Stimulated activated CD4-positive, alpha-beta T cell treated with anti-CD3 and anti-CD28 coated beads, Interleukin-4, amount 100 ng/mL, for 24 hours (primary cell): ENCODE measurements at places on chromosomes 6 and 20.

DNA sequence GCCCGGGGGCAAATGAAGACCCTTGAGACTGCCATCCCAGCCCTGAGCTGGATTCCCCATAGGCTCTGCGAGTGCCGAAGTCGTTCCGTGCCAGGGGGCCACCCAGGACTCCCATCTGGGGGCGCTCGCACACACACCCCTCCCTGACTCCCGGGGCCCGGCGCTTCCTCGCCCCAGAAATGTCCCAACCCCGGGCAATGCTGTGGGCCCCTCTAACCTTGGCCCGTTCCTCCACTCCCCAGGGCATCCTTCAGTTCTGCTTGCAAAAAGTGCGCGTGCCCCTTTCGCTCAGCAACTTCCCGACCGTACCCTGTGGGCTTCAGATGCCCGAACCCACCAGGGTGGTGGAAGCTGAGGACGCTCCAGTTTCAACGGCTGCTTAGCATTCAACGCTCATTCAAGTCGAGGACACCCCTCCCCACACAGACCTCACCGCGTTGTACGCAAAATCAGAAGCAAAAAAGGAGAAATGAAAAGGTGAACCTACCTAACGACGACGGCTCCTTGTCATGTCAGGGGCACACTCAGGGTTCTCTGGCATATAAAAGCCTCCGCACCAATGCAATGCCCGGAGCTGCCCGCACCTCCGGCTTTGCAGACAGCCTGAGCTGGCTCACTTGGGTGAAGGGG lies 25.3 kb downstream of the RIPOR2 start:
- DNase-seq, result peak; percentile 41

- DNase-seq, result no peak
Measured at GRCh38 chr6:11793277-11793676, 14.7 kb upstream of the ADTRP start.

DNA sequence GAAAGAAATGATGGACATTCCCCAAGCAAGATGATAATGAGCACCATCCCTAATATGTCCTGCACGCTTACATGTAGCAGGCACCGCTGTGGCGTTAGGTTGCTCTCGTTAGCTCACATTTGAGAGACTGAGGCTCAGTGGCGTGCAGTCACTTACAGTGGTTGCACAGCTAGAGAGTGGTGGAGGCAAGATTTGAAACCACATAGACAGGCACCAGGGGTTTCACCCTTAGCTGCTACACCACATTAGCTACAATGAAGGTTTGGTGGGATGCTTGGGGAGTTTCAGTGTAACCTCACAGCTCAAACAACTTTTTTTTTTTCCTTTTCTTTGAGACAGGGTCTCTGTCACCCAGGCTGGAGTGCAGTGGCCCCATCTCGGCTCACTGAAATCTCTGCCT lies 3.7 kb downstream of the COX4I2 start:
- DNase-seq, result no peak

DNA sequence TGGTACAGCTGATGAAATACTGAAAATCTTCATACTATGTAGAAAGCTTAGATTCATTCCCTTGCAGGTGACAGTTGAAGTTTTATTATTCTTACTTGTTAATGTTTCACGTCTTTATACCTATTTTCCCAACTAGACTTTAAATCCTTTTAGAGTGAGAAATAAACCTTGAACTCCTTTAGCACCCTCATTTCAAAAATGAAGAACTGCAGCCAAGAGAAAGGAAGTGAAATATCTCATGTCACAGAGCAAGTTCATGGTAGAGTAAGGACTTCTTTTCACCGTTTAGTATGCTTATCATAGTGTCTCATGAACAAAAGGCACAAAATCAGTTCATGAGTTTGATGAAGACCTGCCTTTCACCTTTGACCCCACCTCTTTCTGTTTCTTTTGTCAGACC lies 38.5 kb downstream of the ORC3 start:
- no peak for DNase-seq

GRCh38 chr20:32727683-32728082 lies 15.6 kb downstream of the COMMD7 start:
- no peak for DNase-seq

DNA sequence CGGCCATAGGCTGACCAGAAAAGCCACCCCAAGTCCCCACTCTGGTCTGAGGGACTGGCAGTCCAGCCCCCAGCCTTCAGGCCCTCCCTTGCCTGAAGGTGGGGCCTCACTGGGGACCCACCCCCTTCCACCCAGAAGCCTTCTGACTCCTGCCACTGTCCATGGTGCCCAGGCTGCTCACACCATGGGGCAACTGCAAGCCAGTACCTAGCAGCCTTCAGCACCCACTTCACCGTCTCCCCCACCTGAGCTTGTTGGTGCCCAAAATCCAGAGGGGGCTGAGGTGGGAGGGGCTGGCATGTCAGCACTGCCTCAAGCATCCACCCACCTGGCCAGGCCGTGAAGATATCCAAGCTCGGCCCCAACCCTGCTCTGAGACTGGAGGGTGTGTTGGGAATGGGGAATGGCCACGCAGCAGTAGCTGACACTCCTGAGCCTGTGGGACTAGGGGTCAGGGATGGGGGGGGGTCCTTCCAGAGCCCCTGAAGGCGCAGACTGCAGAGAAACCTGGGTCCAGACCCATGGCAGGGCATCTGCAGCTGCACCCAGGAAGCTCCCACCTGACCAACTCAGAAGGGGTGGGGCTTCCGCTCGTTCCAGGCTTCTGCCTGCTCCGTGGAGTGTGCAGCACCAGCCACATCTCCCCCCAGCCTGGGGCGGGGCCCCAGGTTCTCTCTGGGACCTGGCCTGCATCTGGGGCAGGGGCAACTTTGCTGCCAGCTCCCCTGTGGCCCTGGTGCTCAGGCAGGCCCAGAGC lies 942.1 kb upstream of the EPHA7 start:
- no peak for DNase-seq

GRCh38 chr6:169854083-169854725 lies 102.8 kb downstream of the ERMARD start:
- no peak for DNase-seq

DNA sequence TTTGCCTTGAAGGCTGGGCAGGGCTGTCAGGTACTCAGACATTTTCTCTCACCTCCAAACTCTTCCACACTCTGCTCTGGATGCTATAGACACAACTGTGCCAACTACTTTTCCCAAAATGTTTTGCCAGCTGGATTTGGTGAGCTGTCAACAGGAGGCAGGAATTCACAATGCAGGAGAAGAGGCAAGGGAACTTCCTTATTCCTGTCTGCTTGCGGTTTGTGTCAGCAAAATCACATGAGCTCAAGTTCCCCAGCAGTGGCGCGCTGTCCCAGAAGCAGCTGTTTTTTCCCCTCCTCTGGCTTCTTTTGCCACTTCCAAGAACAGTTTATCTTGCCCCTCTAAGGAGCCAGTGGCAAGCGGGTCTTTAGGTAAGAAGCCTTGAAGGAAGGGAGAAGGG lies 608.2 kb downstream of the PRKN start:
- DNase-seq, result no peak

DNA sequence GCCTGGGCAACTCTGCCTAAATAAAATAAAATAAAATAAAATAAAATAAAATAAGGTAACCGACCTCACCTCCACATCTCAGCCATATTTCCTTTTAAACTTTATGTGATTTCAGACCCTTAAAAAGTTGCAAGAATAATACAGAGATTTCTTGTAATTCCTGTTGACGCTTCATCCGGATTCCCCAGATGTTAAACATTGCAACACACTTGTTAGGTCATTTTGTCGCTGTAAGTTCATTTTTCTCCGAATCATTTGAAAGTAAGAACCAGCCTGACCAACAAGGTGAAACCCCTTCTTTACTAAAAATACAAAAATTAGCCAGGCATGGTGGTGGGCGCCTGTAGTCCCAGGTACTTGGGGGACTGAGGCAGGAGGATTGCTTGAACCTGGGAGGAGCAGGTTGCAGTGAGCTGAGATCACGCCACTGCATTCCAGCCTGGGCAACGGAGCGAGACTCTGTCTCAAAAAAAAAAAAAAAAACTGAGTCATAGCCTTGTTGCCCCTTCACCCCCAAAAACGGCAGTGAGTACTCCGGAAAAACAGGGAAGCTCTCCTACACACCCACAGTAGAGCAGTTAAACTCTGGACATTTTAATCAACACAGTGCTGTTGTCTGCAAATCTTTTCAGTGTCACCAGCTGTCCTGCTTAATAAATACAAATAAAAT lies 5.9 kb downstream of the PYGB start:
- DNase-seq, result no peak

DNA sequence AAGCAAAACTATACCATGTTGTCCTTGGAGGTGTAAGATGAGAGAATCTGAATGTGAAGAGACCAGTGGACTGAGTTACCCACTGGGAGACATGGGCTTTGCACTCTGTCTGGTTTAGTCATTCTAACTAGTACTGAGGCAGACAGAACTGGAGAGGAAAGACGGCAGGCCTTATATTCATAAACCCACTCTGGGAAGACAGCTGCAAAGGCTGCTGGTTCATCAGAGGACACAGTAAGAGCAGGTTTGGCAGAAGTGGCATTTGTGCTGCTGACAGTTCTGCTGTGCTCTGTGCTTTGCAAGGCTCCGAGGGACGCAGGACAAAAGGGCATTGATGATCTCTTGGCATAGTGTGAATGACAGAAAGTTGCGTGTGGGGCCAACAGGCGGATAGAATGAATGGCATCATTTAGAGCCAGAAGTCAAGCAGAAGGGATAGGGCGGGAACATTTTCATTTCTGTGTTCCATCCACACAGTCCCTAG lies 142.3 kb upstream of the TENT5A start:
- no peak for DNase-seq

DNA sequence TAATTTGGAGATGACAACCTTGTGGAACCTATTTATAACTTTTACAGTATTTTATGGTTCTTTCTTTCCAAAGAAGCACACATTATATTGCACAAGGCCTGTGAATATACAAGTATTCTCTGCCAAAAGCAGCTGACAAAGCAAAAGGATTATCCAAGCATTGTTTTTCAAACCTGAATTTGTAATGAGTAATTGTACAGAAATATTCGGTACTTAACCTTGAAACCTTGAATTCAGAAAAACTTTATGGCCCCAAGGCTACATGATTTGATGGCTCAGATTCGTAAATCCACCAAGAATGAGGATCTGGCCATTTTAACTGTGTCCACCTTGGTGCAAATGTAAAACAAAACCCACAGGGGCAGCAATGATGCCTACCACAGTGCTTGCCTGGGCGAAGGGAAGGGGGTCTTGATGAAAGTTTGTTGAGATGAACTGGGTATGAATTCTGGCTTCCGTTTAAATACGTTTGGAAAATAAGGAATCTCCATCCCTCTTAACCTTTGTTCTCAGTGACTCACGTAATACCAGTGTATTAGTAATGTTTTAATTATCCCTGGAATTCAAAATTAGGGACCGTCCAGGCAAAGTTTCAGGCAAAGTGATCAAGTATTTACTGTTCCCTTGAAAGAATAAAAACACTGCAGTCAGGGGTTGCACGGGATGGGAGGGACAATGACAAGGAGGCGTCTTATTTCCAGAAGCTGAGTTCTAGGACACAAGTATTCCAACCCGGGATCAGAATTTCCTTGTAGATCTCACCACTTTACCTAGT lies 2.7 kb upstream of the RBM24 start:
- DNase-seq, result no peak

DNA sequence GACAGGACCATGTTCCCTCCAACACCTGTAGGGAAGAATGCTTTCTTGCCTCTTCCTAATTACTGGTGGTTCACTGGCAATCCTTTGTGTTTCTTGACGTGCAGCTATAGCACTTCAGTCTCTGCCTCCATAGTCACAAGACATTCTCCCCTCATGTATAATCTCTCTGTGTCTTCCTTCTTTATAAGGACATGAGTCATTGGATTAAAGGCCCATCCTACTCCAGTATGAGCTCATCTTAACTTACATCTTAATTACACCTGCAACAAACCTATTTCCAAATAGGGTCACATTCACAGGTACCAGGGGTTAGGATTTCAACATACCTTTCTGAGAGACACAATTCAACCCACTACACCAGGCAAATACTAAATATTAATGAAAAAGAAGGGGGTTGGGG lies 213.6 kb downstream of the RNGTT start:
- no peak for DNase-seq

DNA sequence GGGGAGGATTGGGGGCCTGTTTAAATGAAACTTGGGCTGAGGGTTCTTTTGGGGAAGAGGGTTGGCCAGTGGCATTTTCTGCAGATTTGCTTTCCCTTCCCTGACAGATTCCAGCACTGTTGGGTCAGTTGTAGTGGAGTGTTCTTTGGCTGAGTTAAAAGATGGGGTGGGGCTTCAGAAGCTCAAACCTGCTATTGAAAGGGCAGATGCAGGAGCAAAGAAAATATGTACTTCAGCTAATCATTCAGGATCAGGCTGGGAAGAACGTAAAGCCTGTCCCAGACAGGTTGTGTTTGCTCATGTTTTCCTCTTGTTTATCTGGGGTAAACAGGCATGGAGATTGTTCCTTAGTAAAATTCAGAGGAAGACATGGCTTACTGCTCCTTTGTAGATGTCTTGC lies 2.5 kb downstream of the SASH1 start:
- no peak for DNase-seq

- no peak for DNase-seq
Measured at GRCh38 chr6:51028276-51028675, 209.6 kb downstream of the TFAP2B start.

DNA sequence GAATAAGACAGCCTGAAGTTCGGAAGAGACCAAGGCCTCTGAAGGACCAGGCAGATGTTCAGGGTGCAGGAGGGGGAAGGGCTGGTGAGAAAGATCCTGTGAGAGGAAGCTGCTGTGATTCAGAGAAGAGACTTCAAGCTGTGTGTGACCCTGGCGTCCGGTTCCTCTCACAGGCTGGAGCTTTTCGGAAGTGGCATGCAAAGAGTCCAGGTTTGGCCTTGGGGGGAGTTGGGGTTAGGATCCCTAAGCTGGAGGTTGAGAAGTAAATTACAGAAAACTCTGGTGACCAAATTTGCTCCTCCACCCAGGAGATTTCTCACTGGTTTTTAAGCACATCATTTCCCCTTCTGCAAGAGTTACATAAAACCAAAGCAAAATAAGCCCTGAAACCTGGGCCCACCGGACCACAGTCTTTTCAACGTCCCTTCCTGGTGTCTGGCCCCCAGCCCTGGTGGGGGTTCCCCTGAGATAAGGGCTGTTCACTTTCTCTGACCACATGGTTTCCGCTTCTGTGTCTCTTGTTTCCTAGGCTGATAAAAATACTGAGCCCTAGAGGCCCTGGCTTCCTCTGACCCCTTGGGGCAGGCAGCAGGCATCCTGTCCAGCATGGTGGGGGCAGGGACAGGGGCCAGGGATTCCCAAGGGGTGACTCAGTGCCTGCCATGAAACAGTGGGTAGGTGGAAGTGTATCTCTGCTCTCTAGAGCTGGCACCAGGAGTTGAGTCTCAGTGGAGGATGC lies 12.0 kb upstream of the LTA start:
- peak; percentile 56 for DNase-seq

- no peak for DNase-seq
Measured at GRCh38 chr20:47161411-47161810, 195.1 kb downstream of the ZMYND8 start.

GRCh38 chr6:113524826-113525225 lies 332.3 kb upstream of the MARCKS start:
- DNase-seq, result no peak

GRCh38 chr6:90285611-90286381 lies 10.8 kb downstream of the BACH2 start:
- DNase-seq, result peak; percentile 66

- peak; percentile 77 for DNase-seq
Measured at GRCh38 chr6:112029045-112029822, 24.7 kb upstream of the CCN6 start.

- DNase-seq, result peak; percentile 30
Measured at GRCh38 chr20:43821795-43822194, 92.9 kb upstream of the TOX2 start.

GRCh38 chr6:40302856-40303454 lies 284.2 kb downstream of the LRFN2 start:
- DNase-seq, result no peak
